ENCODE measurements at places on chromosomes 1 and 21. TPM values are rescaled to one million over a fixed set of nuclear protein-coding genes. Genes with fewer than 3 reads are reported as not detected.

Gene ADAMTSL4
- total RNA-seq = 0.35 TPM

Gene SPRR3
- total RNA-seq = not detected

Gene RGS7
- not detected for total RNA-seq

Gene TINAGL1
- total RNA-seq = not detected

Gene SSBP3
- total RNA-seq = 116 TPM

Gene RCAN3
- 30.6 TPM for total RNA-seq

Gene RNF11
- 35.5 TPM for total RNA-seq

Gene RBM11
- total RNA-seq = 2.2 TPM

Gene ATP1A4
- not detected for total RNA-seq

Gene CLEC20A
- total RNA-seq = not detected

Gene RAB3B
- total RNA-seq = not detected

Gene ALX3
- not detected for total RNA-seq

Gene VASH2
- total RNA-seq = 0.79 TPM

Gene MAP3K21
- total RNA-seq = 1.9 TPM

Gene SYT11
- total RNA-seq = 17.1 TPM

Gene IER5
- total RNA-seq = 50.4 TPM

Gene PAPPA2
- total RNA-seq = 0.38 TPM

Gene RGS4
- total RNA-seq = not detected

Gene PLPP3
- total RNA-seq = not detected

Gene CTSS
- total RNA-seq = 85.3 TPM

Gene GOLT1A
- not detected for total RNA-seq

Gene GSTM2
- total RNA-seq = 8.0 TPM

Gene BEST4
- 0.79 TPM for total RNA-seq

Gene IL12RB2
- total RNA-seq = 54.0 TPM

Gene CALML6
- not detected for total RNA-seq

Gene TRNP1
- total RNA-seq = 0.19 TPM

Gene VWA5B1
- not detected for total RNA-seq

Gene GPR25
- not detected for total RNA-seq

Gene OPRD1
- total RNA-seq = not detected

Measured in activated CD8-positive, alpha-beta memory T cell treated with anti-CD3 and anti-CD28 coated beads, Interleukin-2, amount 10 ng/mL, durations not matched to agents 7 days and 5 days (primary cell).